ENCODE measurements at places on chromosomes 5 and 9.

DNA sequence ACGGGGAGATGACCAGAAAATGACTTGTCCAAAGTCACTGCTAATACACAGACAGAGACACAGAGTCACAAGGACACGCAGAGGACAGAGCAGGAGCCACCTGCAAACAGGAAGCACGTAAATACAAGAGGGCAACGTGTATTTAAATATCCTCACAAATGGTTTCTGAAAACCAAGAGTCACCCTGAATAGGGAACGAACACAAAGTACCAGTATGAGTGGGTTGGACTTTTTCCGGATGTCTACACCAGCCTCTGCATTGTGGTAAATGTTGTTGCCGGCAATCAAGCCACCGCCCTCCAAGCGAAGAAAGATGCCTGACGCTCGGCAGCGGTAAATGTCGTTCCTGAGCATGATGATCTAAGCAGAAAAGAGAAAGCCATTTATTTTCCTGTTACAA is 44.5 kb downstream of the FBXO10 start:
- no peak for DNase-seq

DNA sequence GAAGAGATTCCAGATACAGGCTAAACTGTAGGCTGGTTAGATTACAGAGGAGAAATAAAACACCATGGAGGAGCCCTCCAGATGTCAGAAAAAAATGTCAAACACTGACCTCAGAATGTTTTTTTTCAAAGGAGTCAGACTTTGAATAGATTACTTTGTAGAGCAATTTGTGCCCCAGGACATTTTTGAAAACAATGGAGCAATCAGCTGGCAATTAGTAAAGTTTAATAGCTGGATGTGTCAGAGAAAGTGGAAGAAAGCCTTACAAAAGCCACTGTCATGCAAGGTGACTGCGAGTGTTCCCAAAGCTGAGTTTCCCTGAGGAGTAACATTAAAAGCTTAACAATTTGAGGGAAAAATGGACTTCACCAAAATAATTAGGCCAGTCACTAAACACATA is 417.8 kb upstream of the CTNND2 start:
- DNase-seq = no peak

- no peak for DNase-seq
Observed at GRCh38 chr9:80378669-80379293, 807.0 kb downstream of the TLE4 start.

DNA sequence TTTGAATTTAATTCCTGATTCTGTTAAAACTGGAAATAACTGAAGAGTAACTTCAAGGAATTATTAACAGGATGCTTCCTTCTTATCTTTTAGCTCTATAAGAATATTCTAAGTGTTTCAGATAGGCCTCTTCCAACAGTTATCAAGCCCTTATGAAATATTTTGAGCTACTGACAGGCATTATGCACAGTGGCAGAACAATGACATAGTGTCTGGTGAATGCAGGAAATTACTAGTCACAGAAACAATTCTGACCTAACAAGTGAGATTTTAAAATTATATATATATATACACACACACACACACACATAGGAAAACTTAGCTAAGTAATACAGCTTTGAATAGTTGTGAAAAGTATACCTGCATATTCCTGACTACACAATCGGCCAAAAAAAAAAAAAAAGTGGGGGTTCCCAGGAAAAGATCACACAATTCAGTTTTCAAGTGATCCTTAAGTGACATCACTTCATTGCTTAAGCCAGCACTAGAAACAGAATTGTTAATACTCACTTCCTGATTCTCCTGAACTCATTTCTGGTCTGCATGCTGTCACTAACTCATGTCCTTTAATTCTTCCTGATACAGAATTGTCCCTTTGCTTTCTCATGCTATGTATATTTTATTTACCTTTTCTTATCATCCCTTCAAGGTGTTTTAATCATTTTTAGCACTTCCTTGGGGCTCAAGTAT is 77.3 kb downstream of the SLC25A46 start:
- DNase-seq = no peak

DNA sequence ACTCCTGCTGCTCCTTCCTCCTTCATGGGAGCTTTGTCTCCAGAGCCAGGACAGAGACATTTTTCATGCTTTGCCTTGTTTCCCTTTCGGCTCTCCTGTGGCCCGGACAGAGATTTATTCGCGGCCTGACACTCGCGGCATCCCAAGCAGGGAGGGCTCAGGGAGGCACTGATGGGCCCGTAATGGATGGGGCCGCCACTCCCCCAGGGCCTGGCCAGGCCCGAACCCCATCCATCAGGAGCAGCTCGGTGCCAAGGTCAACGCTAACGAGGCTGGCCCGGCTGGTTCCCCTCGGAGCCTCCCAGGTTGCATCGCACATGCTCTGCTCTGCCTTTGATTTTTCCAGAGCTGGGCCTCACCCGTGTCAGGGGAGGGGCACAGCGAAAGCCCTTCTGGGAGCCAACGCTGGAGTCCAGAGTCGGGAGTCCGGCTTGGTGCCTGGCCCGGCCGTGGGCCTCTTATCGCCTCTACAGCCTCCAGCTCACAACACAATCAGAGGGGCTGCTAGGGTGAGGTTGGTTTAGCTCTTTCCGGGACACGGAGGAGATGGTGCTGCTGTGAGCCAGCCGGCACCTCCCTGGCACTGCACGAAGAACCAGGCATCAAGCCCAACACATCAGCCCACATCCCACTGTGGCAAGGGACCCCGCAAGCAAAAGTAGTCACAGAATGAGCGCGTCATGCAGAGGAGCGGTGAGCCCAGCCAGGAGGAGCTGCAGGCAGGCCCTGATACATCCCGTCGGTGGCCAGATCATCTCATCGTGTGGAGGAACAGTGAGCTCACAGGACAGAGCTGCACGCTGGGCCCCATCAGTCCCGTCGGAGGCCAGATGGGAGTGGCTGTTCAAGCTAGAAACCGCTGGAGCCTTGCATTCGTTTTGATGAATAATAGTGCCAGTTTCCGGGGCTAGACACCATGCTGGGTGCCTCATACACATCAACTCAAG is 72.2 kb upstream of the BARHL1 start:
- DNase-seq = no peak

DNA sequence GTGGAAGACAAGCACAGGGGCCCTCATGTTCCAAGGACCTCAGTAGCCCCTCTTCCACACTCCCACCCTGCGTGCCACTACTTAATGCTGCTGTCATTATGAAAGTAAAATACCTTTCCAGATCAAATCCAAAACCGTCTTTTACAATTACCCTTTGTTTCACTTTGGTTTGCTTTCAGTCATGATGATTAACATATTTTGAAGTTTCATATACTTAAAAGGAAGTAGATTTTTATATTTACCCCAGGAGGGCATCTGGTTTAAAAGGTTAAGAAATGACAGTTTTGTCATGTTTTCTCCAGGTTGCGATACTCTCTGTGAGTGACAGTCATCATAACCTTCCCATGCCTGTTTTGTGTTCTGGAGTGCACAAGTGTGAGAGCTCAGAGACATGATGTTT is 13.5 kb upstream of the MAP1B start:
- DNase-seq = no peak

- no peak for DNase-seq
Observed at GRCh38 chr5:71452876-71453275, 2.6 kb upstream of the BDP1 start.

- no peak for DNase-seq
Observed at GRCh38 chr9:98010445-98010844, 27.3 kb downstream of the ANP32B start.

DNA sequence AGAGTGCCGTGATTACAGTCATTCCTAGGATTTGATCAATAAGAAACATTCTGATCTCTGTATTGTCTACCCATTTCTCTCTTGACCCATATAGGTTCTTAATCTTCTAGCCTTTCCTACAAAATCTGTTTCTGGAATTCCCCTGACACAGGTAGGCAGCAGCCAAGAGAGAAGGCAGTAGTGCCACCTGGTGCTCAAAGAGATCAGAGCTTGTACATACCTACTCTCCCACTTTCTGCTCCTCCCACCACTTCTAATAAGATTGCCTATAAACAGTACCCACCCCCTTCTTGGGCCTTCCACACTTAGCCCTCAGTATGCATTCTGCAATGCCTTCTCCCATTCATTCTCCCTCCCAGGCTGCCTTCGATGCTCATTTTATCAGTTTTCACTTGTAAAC is 117.4 kb upstream of the RORB start:
- peak; percentile 23 for DNase-seq

DNA sequence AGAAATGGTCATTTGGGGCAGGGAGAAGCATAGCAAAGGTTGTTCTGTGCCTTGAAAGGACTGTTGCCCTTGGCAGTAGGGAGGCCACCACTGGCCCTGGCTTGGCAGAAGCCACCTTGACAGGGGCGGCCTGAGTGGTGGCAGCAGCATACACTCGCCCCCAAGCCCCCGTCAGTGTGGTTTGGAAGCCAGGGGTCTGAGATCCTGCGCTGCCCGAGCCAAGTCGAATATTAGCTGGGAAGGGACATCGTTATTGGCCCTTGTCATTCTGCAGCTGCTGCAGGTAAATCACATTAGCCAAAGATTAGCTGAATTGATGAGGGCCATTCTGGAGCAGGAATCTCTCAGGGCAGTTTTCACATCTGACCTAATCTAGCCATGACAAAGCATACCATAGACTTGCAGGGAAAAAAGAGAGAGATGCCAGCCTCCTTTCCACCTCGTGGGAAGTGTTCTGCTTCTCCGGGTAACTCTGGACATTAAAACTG is 9.0 kb downstream of the OLFM1 start:
- no peak for DNase-seq

- no peak for DNase-seq
Observed at GRCh38 chr5:179805529-179806249, 977 bp downstream of the MGAT4B start.

DNA sequence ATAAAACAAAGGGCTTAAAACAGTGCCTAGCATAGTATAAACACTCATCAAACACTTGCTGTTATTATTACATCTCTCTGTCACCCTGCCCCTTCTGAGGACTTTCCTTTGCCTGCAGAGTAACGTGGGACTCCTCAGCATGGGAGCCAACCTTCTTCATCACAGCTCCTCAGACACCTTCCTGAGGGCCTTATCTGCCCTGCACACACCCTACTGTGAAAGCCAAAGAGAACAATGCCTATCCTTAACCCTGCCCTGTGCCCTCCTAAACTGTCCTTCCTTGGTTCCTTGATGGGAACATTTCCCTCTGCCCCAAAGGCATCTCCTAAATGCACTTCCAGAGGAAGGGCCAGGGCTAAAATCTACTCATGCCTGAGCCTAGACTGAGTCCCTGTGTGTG is 20.6 kb upstream of the HAND1 start:
- DNase-seq = no peak

GRCh38 chr5:54476682-54477081 is 21.2 kb downstream of the HSPB3 start:
- DNase-seq = no peak

DNA sequence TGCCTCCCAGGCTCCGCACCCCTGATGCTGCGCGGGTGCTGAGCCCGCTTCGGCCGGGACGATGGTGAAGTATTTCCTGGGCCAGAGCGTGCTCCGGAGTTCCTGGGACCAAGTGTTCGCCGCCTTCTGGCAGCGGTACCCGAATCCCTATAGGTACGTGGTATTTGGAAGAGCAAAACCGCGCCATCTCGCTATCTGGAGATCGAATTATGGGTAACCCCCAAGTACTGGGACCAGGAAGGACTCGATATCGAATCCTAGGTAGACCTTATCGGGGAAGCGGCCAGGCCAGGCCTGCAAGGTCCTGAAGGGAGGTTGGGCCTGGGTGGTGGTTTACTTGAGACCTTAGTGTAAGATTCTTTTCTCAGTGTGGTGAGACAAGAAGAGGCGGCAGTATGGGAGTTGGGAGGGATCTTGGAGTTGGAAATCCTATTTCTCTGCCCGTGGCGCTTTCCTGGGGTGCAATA is 359 bp downstream of the PRELID1 start:
- DNase-seq = no peak

- no peak for DNase-seq
Observed at GRCh38 chr9:131999692-132000551, 79.7 kb downstream of the MED27 start.

DNA sequence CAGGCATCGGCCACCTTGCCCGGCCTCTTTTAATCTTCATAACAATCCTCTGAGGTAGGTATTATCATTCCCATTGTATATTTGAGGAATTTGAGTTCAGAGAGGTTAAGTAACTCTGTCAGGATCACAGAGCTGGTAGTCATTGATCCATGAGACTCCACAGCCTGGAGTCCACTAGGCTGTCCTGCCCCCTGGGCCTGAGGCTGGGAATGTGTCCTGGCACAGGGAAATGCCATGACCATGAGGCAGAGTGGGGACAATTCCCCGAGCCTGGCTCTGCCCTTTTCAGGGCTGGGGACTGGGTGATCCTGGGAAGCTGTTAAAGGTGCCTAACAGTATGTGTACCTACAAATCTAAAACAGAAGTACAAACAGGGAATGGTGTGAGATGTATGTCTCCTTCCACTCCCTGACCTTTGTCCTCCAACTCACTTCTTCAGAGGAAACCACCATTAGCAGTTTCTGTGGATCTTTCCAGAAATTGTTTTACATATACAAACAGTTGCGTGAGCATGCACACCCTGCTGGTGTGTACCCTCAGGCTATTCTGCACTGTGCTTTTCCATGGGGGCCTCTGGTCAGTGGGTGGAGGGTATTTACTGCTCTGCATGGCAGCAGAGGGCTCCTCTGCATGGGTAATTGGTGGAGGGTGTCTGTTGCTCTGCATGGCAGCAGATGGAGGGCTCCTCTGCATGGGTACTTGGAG is 53.8 kb downstream of the NDST1 start:
- no peak for DNase-seq

Data from NCI-H1105 (cell line).